Muscle of back (tissue), 13 donors: ENCODE measurements at places on chromosomes 11 and 22. TPM values are rescaled to one million over a fixed set of nuclear protein-coding genes. Genes with fewer than 3 reads are reported as not detected.
A peak's percentile ranks its signal among the peaks of the same experiment; 100 is the strongest.

DNA sequence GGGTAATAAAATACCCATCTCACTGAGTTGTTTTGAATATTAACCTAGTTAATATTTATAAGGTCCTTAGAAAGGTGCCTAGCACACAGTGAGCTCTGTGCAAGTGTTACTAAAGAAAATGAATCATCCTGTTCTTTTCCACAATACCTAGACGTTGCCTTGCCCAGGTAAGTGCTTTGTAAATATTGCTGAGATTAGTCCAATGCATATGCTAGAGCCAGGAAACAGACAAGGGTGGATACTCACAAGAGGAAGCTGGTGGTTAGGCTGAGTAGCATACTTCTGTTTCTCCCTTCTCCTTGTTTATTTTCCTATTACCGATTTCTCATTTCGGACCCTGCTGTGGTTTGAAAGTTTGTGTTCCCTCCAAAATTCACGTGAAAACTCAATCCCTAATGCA, 58.1 kb upstream of the BARX2 start:
- DNase-seq: no peak

DNA sequence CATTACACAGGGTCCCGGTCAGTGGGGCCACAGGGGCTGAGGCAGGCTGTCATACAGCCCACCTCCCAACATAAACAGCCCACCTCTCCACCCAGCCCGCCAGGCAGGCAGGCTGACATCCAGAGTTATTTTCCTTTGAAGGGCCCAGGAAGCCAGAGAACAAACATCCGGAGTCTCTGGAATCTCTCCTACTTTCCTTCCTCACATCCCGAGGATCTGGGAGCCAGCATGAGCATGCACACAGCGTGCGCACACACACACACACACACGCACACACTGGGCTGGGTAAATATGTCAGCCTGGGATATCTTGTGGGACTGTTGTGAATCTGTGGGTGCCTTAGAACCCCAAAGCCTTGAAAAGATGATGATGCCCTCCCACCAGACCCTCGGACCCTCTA, 55.4 kb downstream of the PDE2A start:
- DNase-seq: peak; percentile 54

DNA sequence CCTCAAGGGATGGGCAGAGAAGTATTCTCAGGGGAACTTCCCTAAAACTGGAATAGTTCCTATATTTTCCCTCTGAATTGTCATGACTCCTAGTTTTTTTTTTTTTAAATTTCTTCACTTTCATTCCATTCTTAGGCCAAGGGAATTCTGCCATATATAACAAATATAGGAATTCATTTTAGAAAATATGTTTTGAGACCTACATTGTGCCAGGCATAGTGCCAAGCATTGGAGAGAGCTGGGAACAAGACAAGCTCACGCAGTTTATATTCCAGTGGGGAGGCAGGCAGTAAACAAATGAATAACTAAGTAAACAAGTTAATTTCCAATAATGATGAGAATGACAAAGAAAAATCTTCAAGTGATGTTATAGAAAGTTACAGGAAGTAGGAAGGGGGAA, 2.6 kb upstream of the NPTXR start:
- no peak for DNase-seq

DNA sequence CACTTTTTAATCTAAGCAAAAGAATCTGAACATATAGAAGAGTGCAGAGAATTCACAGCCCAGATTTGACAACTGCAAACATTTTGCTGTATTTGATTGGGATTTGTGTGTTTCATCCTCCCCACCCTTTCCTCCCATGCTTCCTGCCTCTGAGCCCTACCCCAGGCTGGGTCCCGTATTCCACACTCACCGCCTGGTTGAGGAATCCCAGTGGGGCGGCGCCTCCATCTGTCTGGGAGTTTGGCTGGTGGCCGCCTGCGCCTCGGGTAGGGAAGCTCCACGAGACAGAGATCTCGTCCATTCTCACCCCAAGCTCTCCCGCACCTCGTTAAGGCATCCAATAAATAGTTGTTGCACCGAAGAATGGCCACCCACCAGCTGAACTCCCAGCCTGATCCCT, 105.9 kb upstream of the SLC22A12 start:
- no peak for DNase-seq

DNA sequence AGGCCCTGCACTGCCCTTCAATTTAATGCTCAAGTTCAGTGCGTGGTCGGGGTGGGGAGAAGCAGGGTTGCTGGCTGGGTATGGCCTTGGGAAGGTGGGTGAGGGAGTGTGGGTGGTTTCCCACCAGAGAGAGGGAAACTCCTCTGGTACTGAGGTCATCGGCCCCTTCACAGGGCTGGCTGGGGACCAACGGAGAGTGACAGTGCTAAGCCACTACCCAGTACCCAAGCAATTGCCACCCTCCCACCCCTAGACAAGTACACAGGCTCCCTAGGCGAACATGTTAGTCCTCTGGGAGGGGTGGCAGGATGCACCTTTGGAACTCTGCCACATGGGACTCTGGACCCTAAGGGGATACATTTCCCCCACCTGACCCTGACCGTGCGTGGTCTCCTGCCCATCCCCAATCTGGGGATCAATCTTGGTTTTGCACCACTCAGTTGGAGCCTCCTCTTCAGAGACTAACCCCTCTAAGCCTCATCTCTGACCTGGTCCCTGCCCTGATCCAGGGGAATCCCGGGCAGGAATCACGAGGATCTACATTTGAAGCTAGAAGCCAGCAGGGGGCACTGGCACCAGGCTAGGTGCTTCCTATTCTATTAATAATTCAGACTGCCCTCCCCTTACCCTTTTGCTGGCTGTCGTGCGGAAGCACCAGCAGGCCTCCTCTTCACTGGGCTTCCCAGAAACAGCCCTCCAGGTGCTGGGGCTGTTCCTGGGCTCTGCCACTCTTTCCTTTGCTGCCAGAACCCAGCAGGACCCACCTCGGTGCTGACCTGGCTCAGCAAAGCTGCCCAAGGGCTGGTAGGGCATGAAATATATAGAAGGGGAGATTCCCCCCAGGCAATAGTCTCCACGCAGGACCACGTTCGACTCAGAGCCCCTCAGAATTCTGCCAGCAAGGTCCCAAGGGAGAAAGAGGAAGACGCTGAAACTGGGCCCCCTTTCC, 377.7 kb downstream of the TENM4 start:
- no peak for DNase-seq

GRCh38 chr11:134118006-134118405, 49.1 kb downstream of the JAM3 start:
- no peak for DNase-seq

DNA sequence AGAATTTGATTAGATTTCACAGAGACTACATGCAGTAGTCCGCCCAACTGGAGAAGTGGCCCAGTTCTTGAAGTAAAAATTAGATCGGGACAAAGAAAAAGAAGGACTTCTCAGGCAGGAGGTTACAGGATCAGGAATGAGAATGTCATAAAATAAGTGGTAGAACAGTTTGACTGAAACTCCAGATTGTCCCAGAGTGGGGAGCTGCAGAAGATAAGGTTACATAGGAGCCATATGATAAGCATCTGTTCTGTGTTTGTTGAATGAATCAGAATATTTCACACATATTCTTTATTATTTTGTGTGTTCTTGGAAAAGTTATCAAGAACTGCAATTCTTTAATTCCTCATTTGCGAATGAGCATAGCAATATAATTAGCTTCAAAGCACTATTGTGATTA, 210.6 kb downstream of the AASDHPPT start:
- DNase-seq: no peak

- no peak for DNase-seq
Observed at GRCh38 chr11:95091663-95092180, 2.1 kb downstream of the ENDOD1 start.

GRCh38 chr11:57978686-57979531, 44.8 kb upstream of the OR9Q1 start:
- DNase-seq: no peak

DNA sequence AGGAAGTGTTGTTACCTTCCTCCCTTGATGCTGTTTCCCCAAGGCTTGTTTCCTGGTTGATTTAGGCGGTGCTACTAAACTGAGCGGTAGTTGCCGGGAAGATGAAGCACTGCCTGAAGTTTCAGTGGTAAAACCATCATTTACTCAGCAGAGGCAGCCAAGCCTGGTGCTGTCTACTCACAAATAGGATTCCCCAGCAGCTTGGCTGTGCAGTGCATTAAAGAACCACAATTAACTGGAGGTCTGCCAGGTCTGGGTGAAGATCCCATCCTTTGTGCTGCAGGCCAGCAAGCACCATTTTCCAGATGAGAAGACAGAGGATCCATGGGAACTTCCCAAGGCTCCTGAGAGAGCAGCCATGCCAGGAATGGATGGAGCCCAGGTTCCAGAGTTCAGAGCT, 231.9 kb upstream of the E2F8 start:
- no peak for DNase-seq

DNA sequence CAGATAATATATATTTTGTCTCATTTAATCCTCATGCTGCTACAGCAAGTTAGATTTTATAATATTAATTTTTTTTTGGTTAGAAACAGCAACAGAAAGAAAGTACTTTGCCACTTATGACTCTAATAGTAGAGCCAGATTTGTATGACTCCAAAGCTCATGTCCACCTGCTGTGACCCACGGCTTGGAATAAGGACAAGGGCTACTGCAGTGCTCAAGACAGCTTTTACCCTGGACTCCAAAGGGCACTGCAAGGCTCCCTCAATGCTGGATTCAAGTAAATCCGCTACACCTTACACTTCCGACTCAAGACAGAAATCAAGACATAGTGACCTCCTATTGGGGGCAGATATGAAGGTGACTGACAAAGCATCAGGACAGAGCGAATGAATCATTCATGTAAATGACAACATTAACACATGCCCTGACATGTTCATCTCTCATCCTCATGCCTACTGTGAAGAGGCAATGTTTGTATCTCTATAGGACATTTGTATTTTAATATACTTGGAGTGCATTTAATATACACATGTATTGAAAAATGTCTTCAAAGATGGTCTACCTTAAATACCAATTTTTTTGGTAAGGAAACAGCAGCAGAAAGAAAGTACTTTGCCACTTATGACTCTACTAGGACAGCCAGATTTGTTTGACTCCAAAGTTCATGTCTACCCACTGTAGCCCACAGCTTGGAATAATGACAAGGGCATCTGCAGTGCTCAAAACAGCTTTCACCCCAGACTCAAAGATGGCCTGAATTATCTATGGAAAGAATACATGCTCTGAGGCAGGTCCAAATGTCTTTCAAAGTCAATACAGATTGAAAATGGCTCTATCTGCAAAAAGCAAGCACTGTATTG, 375.6 kb upstream of the CCDC90B start:
- DNase-seq: no peak

- no peak for DNase-seq
Observed at GRCh38 chr11:77758331-77758730, 62.2 kb downstream of the RSF1 start.

DNA sequence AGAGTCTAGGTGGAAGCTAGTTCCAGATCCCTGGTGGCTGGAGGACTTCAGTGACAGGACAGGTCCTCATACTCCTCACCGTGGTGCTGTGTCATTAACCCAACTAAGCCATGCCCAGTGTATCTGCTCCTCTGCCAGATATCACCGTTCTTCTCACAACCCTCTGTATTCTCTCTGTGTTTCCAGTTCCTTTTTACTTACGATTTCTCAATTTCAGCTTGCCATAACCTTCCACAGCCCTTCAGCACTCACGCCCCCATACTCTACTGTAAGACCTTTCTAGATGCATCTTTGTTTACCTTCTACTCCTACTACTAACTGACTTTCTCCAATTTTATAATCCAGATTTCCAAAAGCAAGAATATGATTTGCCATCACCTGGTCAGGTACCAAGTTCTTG, 26.1 kb upstream of the RIC3 start:
- no peak for DNase-seq

DNA sequence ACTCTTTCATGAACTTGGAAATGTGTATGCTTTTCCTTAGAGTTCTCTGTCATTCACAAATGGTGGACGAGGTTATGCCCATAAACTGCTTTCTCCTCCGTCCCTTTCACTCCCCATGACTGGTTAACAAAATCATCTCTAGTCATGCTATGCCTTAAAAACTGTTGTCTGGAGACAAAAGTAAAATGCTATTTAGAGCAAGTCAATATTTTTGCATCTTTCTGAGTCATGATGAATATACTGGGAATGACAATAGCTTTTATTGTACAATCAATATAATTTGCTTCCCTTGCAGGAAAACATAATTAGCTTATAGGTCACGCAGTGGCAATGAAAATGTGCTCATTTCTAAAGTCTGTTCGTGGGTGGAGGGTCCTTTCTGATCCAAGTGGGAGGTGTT, 216.7 kb upstream of the SORL1-AS1 start:
- no peak for DNase-seq

DNA sequence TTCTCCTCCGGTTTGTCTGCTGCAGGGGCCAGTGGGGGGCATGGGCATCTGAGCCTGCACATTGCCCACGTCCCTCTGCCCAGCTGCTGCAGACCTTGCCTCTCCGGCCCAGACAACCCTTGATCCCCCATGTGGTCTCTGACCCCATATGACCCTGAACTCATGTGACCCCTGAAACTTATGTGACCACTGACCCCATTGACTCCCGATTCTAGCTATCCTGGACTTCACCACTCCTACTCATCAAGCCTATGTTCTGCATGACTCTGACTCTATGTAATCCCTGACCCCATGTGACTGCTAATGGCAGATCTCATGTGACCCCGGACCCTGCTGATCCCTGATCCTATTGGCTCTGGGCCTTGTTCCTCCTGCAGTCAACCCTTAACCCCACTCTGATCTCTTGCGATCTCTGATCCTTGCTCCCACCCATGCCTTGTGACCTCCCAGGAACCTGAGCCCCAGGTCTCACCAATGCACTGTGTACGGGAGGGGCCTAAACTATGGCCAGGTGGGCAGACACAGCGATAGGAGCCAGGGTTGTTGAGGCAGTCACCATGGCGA, 5.7 kb downstream of the LTBP3 start:
- DNase-seq: no peak

- no peak for DNase-seq
Observed at GRCh38 chr11:79481795-79482194, 41.0 kb upstream of the TENM4 start.

Gene GTPBP1
- 33.1 TPM for polyA plus RNA-seq

Gene ABTB2
- 4.7 TPM for polyA plus RNA-seq

Gene MRGPRF
- polyA plus RNA-seq: 19.0 TPM

Gene SH3BP1
- 8.8 TPM for polyA plus RNA-seq

Gene KDM4E
- polyA plus RNA-seq: 0.13 TPM

Gene OR5A1
- polyA plus RNA-seq: not detected
